ENCODE measurements at places on chromosomes 2 and 18. TPM values are rescaled to one million over a fixed set of nuclear protein-coding genes. Genes with fewer than 3 reads are reported as not detected.

GRCh38 chr18:21117409-21118131, 6.0 kb upstream of the ROCK1 start:
- H3K27ac ChIP-seq, result peak overlapping the region; percentile 72
- no peak overlapping the region for H3K4me3 ChIP-seq
- no peaks in the 10 kb centered on the region for H3K36me3 ChIP-seq
- peaks cover 41% of the 10 kb centered on the region for H3K4me1 ChIP-seq
- DNase-seq, result no peak

- no peaks in the 10 kb centered on the region for H3K36me3 ChIP-seq
- no peaks in the 10 kb centered on the region for H3K27me3 ChIP-seq
- peak within 1 kb of the TSS; percentile 77 for H3K4me3 ChIP-seq
Measured at GRCh38 chr2:26033818-26034636, at the start of gene RAB10. Gene RAB10, plus strand, starts transcription at chr2:26034084. Its CDS starts 525 bp downstream, at chr2:26034609.

Gene MYO1B
- polyA plus RNA-seq, result 201 TPM

DNA sequence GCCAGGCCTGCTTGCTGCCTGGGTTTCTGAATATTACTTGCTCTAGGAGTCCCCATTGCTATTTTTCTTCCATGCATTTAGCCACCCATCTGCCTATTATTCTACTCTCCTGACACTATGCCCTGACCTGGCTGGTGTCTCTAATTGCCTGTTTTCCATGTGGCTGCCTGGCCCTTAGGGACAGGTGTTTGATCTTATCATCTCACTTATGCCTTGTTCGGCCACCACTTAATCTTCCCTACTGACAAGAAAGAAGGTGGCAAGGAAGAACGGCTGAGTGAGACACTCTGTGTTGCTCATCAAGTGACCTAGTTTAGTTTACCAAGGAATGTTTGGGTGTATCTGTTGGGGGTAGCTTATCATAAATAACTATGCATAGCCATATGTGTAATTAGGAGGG, 50.4 kb upstream of the RAPH1 start:
- no peak overlapping the region for H3K4me3 ChIP-seq
- H3K4me1 ChIP-seq, result peaks cover 20% of the 10 kb centered on the region
- no peaks in the 10 kb centered on the region for H3K36me3 ChIP-seq
- DNase-seq, result no peak
- no peak overlapping the region for H3K27ac ChIP-seq

GRCh38 chr2:186093174-186093573, 354.6 kb downstream of the FSIP2 start:
- no peak for DNase-seq
- no peaks in the 10 kb centered on the region for H3K36me3 ChIP-seq
- H3K4me1 ChIP-seq, result no peaks in the 10 kb centered on the region
- H3K4me3 ChIP-seq, result no peak overlapping the region
- no peaks in the 10 kb centered on the region for H3K27me3 ChIP-seq
- no peak overlapping the region for H3K27ac ChIP-seq

Gene KCNG2
- 0.38 TPM for polyA plus RNA-seq

Gene FRZB
- 3.8 TPM for polyA plus RNA-seq

Gene RAB6C
- polyA plus RNA-seq, result 0.18 TPM

GRCh38 chr18:51266773-51267172, 69.3 kb upstream of the MEX3C start:
- H3K27ac ChIP-seq, result no peak overlapping the region
- no peaks in the 10 kb centered on the region for H3K4me1 ChIP-seq
- no peaks in the 10 kb centered on the region for H3K27me3 ChIP-seq
- H3K36me3 ChIP-seq, result no peaks in the 10 kb centered on the region
- no peak overlapping the region for H3K4me3 ChIP-seq

DNA sequence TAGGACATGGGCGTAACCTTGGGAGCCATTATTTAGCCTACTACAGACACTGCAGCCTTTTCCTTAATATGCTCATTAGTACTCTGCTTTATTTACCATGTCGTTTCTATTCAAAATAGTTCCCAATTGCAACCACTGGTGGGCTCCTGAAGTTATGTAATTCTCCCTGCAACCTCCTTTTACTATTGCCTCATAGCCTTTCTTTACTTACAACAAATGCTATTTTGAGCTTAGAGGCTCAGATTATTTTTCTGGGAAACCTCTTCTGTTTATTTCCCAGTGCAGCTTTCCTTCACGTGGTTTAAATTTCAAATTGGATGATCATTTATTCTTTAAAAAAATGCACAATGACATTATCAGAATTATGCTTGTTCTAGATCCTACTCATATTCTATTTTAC, 492.3 kb upstream of the TMEFF2 start:
- no peaks in the 10 kb centered on the region for H3K4me1 ChIP-seq
- no peaks in the 10 kb centered on the region for H3K27me3 ChIP-seq
- no peaks in the 10 kb centered on the region for H3K36me3 ChIP-seq
- no peak for DNase-seq

- no peak for DNase-seq
- H3K4me3 ChIP-seq, result no peak overlapping the region
- H3K27ac ChIP-seq, result no peak overlapping the region
- no peaks in the 10 kb centered on the region for H3K36me3 ChIP-seq
- H3K4me1 ChIP-seq, result no peaks in the 10 kb centered on the region
Measured at GRCh38 chr18:23494992-23495391, 8.3 kb upstream of the RMC1 start.

Measured in left lung (tissue), 14 donors.